Stimulated activated CD4-positive, alpha-beta T cell treated with anti-CD3 and anti-CD28 coated beads, Interleukin-15, amount 100 ng/mL, for 1 hour (primary cell): ENCODE measurements at places on chromosomes 6 and 20.

- DNase-seq = peak; percentile 13
Measured at GRCh38 chr6:52227495-52227894, 16.8 kb downstream of the IL17F start.

GRCh38 chr20:10469599-10469998 lies 34.5 kb downstream of the SLX4IP start:
- no peak for DNase-seq

DNA sequence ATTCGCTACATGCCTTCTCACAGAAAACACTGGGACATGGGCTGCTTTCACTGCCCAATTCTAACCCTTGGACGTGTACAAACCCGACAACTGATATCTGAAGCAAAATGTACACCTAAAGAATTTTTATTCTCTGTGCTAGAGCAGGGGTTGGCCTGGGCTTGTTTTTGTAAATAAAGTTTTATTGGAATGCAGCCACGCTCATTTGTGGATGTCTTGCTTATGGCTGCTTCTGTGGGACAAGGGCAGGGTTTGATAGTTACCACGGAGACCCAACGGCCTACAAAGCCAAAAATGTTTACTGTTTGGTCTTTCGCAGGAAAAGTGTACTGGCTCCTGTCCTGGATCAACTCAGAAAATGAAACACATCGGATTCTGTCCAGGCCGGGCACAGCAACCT lies 58.1 kb upstream of the APCDD1L start:
- DNase-seq = no peak

GRCh38 chr6:113927001-113927400 lies 43.9 kb downstream of the HDAC2 start:
- DNase-seq = no peak

DNA sequence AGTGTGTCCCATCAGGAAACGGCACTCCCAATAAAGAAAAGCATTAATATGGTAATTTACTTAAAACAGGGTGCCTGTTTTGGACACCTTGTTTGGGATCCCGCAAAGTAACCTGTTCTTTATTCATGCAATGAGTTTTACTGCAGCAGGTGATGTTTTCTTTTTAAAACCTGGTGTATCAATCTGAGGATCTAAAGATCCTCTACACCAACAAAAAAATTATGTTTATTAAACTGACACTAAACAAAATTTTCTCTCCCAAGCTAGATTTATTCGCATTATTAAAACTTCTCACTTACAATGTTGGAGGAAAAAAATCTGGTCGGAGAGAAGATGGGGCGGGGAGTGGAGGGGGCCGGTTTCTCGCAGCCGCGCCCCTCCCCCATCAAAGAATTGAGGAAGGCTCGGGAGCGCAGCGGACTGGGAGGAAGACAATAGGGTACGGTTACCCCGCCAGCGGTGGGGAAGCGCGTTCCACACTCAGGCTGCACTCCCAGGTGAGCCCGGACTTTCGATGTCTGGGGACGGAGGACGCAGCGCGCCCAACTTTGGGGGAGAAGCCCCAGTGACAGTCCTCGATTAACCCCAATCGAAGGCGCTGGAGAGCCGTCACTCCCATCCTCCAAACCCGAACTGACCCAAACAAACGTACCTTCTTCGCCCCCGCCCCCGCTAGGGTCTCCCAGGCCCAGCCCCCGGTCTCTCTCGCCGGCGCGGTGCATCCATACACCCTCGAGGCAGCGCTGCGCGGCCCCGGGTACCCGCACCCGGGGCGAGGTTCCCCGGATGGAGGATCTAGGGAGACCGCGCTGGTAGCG lies 1.3 kb downstream of the CD24 start:
- no peak for DNase-seq

GRCh38 chr20:41086402-41087324 lies 50.7 kb upstream of the PLCG1 start:
- DNase-seq = no peak

DNA sequence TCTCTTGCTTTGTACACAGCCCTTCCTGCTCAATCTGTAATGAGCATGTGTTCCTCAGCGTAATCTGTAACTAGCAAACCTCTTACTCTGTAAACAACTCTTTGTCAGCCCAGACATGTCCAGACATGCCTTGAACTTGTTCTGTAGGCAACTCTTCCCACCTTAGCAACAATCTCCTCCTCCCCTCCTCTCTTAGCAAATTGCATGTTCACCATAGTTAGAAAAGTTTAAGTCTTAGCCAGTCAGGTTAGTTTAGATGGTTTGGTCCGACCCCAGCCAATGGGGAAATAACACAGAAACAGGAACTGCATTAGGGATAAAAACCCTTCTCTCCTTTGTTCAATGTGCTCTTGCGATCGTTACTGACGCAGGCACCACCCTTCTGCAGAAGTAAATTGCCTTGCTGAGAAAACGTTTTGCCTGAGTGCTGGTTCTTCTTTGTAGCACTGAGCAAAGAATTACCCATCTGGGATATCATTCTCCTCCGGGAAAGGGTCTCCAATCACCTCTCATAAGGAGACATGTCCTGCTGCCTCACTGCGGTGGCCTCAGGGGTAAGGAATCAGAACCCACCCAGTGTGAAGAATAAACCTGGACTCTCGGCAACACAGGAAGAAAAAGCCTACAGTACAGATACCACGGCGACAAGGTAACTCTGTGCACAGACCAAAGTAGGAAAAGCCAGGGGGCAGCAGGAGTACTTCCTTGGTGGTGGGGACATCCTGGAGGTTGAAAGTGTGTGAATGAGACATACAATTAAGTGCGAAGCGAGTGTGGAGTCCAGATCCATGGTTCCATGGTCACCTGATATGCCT lies 26.2 kb downstream of the PLN start:
- no peak for DNase-seq

GRCh38 chr20:41314386-41314785 lies 3.1 kb downstream of the ZHX3 start:
- DNase-seq = no peak

- no peak for DNase-seq
Measured at GRCh38 chr6:137181891-137182653, 8.6 kb upstream of the IL22RA2 start.

DNA sequence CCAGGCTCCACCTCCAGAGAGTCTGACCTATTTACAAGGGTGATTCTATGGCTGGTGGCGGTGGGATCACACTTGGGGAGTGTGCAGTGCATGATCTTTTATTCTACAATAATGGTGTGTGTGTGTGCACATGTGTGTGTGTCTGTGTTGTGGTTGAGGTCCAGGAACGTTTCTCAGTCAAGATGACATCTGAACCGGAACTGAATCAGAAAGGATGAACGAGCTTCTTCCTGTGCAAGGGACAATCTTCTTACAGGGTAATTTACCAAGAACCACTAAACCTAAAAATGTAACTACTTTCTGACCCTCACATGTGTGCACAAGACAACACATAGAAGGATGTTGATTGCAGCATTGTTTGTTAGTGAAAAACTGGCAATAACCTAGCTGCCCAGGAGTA lies 8.6 kb downstream of the MMP9 start:
- DNase-seq = no peak

GRCh38 chr6:101931766-101932165 lies 538.3 kb downstream of the GRIK2 start:
- no peak for DNase-seq

GRCh38 chr20:19828232-19828631 lies 70.2 kb downstream of the RIN2 start:
- DNase-seq = no peak

DNA sequence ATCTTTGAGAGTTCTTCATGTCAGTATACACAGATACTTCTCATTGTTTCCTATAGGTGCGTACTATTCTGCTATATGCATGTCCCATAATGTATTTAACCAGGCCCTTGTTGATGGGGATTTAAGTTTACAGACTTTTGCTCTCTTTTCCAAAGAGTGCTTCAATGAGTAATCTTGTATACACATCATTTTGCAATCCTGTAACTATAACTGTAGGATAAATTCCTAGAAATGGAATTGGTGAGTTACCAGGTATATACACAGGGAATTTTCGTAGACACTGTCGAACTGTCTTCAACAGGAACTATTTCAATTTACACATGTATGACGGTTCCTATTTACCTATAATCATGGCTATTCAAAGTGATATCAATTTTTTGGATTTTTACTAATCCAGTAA lies 15.2 kb upstream of the SNRPC start:
- no peak for DNase-seq

- no peak for DNase-seq
Measured at GRCh38 chr6:163347021-163347446, 67.5 kb upstream of the QKI start.
